ENCODE measurements at places on chromosomes 6 and 20.
A peak's percentile ranks its signal among the peaks of the same experiment; 100 is the strongest.

GRCh38 chr20:63574829-63575743 lies 1.0 kb upstream of the HELZ2 start:
- DNase-seq, result no peak

DNA sequence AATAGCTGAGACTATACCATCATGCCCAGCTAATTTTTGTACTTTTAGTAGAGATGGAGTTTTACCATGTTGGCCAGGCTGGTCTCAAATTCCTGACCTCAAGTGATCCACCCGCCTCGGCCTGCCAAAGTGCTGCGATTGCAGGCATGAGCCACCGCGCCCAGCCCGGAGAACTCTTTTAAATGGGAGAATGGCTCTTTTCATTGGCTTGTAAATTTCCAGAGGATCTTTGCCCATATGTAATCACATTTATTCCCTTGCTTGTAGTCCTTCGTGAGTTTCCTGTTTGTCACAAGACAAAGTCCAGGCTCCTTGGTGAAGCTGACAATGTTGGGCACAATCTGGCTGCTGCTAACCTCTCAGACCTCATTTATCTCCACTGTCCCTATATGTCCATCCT lies 135.1 kb downstream of the CEP57L1 start:
- no peak for DNase-seq

DNA sequence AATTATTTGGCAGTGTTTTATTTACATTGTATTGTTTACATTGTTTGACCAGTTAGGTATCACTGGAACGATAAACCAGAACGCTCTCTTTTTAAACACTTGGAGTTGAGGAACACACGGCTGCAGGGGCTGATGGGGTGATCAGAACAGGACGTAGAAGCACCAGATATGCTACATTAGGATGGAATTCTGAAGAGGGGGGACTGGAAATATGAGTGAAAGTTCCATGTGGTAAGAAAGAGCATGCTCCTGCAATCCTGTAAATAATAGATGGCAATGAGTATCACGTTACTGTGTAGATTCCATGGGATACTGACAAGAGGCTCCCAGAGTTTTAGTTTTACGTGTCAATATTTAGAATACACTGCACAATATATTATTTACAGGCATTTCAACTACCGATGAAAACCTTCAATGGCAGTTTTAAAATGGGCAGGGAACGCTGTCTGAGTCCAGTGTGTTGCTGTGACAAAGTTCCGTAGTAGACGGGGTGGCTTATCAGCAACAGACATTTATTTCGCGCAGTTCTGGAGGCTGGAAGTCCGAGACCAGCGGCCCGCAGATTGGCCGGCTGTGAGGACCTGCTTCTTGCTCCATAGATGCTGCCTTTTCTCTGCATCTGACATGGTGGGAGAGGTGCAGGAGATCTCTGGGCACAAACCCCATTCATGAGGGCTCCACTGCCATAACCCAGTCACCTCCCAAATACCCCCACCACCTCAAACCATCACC lies 43.1 kb downstream of the SYNJ2 start:
- no peak for DNase-seq

DNA sequence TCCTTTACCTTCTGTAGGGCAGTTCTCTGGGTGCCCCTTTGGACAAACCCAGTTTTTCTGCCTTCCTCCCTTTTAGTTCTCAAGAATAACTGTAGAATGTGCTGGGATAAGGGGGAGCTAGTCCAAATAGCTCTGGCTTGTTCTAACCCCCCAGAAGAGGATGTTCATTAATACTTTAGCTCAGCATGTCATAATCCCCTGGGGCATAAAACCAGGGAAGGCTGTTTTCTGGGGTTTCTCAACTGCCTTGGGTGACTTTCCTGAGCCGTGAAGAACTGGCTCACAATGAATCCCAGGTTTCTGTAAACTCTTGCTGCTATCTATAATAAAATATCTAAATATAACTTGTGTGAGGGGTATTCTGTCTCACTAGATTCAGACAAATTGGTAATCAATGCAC lies 44.5 kb upstream of the RNF217 start:
- no peak for DNase-seq

GRCh38 chr6:162618448-162619002 lies 109.0 kb downstream of the PRKN start:
- DNase-seq, result no peak

DNA sequence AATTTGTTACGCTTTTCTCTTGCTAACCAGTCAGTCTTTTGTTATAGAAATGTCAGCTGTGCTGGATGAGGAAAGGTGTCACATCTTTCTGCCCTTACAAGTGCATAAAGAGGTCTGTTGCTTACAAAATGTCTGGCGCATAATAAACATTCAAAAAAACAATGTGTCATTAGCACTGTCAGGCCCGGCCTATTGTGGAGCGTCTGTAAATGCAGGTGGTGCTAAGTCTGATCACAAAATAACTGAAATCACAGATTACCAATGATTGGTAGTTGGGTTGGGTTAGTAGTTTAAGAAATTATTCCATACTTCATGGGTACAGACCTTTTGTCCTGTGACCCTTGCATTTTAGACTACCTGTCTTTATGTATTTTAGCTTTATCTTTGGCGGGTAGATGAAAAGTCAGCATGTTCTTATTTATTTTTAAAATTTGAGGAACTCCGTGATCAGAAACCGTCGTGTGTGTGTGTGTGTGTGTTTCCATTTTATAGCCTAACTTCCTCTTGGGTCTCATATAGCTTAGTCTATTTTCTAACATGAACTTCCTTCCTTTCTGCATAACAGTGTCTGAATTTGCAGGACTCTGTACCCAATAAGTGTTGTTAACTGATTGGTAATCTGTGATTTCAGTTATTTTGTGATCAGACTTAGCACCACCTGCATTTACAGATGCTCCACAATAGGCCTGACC lies 88.1 kb upstream of the IFNGR1 start:
- DNase-seq, result no peak

DNA sequence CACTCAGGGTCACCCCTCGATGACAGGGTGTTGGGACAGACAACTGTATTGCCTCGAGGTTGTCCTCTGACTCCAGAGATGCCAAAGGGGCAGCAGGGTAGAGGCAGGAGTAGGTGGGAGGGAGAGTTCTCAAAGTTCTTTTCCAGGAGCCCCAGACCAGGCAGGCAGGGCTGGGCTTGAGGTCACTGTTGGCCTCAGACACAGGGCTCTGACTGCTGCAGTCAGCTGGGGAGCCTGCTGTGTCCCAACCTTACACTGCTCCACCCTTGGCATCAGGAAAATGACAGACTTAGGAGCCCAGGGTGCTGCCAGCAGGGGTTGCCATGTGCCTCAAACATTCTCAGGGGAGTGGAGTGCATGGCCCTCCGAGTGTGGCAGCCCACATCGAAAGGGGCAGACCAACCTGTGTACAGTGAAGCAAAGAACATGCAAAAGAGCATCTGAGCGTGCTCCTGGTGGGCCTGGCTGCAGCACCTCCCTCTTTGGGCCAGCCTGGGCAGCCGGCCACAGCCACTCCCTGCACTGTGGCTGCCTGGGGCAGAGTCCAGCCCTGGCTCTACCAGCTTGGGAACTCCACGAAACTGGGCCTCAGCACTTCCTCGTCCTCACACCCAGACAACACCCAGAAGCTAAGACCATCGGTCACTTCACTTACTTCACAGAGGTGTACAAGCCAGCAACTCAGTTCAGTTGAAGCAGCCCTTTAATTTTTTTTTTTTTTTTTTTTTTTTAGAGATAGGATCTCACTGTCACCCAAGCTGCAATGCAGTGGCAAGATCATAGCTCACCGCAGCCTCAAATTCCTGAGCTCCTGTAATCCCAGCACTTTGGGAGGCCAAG lies 24.0 kb downstream of the C6orf132 start:
- DNase-seq, result peak; percentile 59

DNA sequence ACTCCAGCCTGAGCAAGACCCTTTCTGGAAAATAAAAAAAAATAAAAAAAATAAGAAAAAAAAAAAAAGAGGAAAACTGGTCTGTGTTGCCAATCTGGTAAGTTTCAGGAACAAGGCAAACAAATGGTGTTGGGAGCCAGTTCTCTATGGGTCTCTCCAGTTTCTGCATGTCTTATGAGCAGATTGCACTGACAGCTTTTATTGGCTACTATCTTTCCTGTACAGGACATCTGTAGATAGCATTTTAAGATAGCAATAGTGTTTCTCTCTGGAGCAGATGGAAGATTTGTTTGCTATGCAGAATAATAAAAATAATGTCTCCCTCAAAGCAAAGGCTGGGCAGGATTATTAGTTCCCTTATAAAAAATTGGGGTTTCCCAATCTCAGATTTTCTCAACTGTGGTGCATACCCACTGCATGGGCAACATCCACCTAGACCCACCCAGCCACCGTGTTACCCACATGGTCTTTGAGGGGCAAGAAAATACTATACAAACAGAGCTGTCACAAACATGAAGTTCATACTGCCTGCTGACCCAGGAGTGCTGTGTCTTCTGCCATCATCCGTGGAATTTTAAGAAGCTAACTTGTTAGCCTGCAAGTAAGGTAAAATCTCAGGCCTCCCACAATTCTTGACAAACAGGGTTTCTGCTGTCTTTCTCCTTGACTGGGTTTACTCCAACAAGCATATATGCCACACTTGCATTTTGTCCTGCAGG lies 9.5 kb downstream of the GMDS start:
- no peak for DNase-seq

GRCh38 chr20:34875642-34876405 lies 588 bp upstream of the ACSS2 start:
- DNase-seq, result peak; percentile 98

DNA sequence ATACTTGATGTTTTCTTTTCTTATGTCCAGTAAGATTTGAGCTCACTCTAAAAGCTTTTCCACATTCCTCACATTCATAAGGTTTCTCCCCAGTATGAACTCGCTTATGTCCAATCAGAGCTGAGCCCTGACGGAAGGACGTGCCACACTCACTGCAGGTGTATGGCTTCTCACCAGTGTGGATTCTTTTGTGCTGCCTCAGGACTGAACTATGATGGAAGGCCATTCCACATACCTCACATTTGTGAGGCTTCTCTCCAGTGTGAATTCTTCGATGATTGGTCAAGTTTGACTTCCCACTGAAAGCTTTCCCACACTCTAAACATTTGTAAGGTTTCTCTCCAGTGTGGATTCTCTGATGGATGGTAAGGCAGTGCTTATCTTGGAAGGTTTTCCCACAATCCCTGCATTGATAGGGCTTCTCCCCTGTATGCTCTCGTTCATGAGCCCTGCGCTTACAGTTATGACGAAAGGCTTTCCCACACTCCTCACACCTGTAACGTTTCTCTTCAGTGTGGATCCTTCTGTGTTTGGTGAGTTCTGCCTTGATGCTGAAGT lies 9.9 kb downstream of the ZNF311 start:
- DNase-seq, result no peak

GRCh38 chr6:37015532-37015931 lies 10.1 kb downstream of the FGD2 start:
- no peak for DNase-seq

DNA sequence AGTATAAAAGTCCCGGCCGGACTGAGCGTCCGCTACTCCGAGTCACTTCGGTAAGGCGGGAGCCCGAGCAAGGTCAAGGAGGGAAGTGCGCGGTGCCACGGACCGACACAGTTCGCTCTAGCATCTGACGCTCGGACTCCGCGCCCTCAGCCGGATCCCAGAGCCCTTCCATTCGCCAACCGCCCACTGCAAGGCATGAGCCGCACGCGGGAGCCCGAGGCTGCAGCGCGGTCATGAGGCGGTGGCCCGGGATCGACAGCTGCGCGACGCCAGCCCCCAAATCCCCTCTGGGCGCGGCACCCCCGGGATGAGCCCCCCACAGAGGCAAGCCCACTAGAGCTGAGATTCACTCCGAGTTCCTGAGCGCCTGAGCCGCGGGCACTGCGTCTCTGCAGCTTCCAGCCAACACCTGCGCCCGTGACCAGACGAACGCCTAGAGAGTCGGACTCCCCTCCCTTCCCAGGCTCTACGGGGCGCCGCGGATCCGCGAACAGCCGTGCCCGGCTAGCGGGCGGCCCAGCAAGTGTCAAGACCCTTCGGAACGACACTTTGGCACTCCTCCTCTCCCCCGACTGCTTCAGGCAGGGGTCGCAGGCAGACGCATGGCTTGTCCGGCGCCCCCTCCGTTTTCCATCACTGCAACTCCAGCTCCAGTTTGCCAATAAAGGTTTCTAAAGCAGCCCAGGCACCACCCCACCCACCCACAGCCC lies 725 bp upstream of the ISM1 start:
- peak; percentile 65 for DNase-seq

- no peak for DNase-seq
These were observed 123.0 kb upstream of the ENPP5 start for GRCh38 chr6:46293641-46294316.

GRCh38 chr20:19406381-19406780 lies 193.9 kb downstream of the SLC24A3 start:
- no peak for DNase-seq

DNA sequence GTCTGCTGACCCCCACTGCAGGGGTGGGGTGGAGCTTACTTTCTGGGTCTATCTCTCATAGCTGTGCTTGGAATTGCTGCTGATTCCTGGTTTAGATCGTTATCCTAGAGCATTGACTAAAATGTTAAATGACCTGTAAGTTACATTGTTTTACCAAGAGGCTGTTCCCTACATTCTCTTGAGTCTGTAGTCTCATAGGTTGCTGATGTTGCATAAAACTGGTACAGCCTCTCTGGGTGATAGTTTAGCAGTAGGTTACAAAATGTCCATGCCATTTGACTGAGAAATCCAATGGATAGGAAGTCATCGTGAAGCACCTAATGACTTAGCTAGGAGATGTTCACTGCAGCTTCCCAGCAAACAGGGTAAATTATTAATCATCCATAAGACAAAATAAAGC lies 62.4 kb downstream of the TPD52L1 start:
- no peak for DNase-seq

DNA sequence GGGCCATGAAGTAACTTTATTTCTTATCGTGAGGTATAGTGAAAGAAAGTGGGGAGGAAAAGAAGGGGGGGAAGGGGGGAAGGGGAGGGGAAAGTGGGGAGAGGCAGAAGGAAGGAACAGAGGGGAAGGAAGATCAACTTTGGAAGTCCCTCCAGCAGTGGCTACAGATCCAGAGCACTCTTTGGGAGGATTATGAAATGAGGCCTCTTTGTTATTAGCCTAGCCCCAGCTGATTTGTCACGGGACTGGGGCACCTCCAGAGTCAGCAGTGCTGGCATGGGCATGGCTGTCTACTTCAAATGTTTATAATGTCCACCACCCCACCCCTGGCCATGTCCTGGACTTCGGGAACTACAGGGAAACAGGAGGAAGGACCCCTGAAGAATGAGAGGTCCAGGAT lies 7.6 kb downstream of the MOCS1 start:
- DNase-seq, result no peak
